SW 1271 (cell line): ENCODE measurements at places on chromosomes 16 and 17.

DNA sequence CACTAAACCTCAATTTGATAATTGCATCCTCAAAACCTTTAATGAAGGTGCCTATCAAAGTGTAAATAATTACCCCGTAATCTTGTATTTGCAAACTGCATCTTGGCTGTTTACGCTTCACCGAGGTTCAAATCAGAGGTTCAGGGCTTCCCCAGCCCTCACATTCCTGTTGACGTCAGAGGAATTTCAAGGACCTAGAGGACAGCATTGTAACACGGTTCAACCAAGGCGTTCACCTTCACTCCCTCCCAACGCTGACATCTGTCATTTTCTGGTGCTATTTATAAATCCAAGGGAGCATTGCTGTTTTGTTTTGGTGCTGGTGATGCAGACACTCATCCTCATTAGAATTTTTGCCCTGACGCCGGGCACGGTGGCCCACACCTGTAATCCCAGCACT lies 691.6 kb upstream of the RBFOX1 start:
- no peak for DNase-seq

DNA sequence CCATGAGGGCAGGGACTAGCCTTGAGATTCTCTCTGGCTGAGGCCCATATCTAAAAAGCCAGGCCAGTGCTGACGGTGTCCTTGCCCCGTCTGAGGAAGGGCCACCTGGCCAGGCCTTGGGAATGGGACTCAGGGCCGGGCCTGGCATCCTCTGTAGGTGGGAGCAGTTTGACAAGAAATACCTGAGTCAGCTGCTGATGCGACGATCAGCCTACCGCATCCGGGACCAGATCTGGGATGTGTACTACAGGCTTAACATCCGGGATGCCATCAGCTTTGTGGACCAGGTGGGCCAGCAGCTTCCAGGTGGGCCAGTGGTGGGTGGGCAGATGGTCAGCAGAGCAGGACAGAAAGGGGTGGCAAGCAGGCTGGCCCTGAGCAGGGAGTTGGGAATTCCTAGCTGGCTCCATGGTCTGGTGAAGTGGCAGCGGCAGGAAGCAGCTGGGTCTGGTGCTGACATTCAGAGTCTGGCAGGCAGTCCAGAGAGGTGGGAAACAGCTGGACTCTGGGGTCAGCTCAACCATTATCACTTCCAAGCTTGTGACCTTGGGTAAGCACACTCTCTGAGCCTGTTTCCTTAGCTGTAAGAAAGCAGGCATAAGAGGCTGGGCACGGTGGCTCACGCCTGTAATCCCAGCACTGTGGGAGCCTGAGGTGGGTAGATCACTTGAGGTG lies 9.5 kb downstream of the SLC9A5 start:
- no peak for DNase-seq

GRCh38 chr17:975371-975915 lies 4.1 kb downstream of the NXN start:
- no peak for DNase-seq

GRCh38 chr16:14186795-14187221 lies 115.7 kb downstream of the MRTFB start:
- DNase-seq, result no peak

DNA sequence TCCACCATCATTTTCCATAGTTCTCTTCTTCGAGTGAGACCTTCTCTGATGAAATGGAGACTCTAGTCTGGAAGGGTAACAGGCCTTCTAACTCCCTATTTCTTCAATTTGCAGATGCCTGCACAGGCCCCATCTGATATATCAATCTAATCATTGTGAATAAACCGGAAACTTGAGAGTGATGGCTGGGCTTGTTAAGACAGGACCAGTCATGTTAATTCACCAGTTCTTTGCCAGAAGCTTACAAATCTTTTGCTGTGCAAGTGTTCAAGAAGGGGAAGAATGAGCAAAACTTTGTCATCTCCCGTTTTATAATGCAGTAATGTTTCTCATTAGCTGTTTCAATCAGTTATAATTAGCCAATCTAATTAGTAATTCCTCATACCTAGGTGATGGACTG lies 1561.3 kb upstream of the GOT2 start:
- no peak for DNase-seq

DNA sequence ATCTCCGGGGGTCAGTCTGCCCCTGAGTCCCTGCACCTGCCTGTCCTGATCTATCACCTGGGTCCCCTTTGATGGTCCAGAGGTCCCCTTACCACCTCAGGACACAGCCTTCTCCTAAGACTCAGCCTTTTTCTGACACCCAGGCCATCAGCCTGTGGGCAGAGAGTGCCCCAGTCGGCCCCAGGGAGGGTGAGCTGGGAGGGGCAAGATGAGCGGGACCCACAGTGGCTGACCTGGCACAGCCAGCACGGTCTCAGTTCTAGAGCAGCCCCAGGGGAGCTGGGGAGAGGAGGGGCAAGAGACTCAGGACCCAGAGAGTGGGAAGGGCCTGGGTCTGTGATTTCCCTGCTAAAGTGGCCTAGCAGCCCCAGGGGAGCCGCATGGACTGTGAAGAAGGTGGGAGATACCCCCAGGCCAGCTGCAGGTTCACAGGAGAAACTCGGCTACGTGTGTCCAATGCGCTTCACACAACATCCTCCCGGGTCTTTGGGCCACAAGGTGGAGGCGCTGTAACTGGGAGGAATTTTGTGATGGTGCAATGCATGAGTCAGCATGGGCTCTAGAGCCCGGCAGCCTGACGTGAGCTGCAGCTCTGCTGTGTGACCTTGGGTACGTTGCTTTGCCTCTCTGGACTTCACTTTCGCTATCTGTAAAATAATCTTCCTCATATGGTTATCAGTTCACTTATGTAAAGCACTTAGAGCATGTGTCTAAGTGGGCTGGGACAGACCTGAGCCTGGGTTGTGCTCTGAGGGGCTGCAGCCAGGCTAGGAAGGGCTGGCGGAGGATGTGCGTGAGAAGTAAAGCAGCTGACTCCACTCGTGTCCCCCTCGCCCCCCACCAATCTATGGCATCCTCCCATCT lies 67.2 kb upstream of the LHX1 start:
- DNase-seq, result no peak

- no peak for DNase-seq
These were observed 64.3 kb downstream of the SOCS1 start for GRCh38 chr16:11191665-11192064.
